GM12864 (cell line): ENCODE measurements at places on chromosomes 13 and 19.

DNA sequence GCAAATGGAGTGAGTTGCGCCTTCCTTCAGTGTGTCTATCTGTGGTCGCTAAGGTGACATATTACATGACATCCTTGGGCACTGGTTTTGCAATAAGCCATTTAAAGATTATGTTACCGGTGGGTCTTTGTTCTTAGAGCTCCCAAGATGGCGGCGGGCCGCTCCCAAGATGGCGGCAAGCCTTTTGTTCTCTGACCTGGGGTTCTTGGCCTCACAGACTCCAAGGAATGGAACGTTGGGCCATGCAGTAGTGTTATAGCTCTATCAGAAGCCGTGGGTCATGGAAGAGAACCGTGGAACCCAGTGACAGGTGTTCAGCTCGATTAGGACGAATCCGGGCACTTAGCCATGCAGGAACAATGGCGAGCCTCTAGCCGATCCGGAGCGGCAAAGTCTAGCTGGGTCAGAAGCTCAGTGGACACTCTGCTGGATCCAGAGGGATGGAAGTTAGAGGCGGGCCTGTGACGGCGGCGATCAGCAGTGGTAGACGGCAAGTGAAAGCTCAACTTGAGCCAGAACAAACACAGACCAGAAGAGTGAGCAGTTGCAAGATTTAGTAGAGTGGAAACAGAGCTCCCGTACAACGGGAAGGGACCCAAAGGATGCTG is 188.6 kb downstream of the TEX29 start:
- DNase-seq, result no peak

DNA sequence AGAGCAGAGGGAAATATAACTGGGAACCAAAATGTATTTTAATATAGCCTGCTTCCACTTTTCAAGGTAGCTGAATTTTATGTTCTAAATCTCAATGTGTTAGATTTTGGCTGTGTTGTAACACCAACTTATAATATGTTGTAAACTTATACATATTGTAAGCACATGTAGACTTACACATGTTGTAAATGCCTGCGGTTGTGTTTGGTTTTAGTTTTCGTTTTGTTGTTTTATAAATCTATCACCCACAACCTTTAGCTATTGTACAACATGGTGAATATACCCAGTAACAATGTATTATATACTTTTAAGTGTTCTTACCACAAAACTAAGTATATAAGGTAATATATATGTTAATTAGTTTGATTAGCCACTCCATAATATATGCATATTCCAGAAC is 15.6 kb downstream of the KCTD4 start:
- DNase-seq, result no peak

DNA sequence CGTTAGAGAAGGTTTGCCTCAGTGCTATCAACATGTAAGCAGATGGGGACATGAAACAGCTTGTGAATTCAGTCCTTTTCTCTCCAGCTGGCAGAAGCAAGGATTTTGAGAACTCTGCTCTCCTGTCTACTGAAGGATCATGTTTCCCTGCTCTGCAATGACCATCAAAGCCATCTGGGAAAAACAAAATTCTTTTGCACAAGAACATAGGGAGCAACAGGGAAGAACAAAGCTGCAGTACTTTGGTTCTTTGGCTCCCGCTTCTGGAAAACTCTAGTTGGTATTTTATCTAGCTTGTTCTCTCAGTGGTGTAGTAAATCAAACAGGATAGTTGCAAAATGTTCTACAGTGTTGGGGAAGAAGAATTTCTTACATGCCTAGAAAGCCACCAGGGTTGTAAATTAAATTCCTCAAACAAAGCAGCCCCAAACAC is 270.4 kb downstream of the ENOX1 start:
- DNase-seq, result no peak

- DNase-seq, result no peak
Measured at GRCh38 chr13:99199541-99200431, 868 bp upstream of the UBAC2 start.

DNA sequence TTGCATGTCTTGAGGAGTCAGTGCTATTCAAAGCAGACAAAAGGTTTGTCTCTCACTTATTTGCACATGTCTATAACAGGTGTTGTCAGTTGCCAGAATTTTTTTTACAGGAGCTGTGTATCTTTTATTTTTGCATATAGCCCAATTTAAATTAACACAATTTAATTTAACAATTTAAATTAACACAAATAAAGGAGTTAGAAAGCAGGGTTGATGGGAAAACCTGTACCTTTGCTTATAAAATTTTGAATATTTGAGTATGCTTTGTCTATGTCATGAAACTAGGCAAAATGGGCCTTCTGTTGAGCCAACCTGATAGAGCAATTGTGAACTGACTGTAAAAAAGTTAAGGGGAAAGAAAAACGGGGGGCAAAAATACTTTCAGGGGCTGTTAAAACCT is 78.0 kb downstream of the MAP4K1 start:
- no peak for DNase-seq

- DNase-seq, result no peak
Measured at GRCh38 chr13:29688193-29688592, 92.7 kb upstream of the SLC7A1 start.

- DNase-seq, result no peak
Measured at GRCh38 chr13:33757713-33758112, 60.2 kb upstream of the RFC3 start.

- DNase-seq, result no peak
Measured at GRCh38 chr13:97030705-97031452, 36.6 kb upstream of the OXGR1 start.

DNA sequence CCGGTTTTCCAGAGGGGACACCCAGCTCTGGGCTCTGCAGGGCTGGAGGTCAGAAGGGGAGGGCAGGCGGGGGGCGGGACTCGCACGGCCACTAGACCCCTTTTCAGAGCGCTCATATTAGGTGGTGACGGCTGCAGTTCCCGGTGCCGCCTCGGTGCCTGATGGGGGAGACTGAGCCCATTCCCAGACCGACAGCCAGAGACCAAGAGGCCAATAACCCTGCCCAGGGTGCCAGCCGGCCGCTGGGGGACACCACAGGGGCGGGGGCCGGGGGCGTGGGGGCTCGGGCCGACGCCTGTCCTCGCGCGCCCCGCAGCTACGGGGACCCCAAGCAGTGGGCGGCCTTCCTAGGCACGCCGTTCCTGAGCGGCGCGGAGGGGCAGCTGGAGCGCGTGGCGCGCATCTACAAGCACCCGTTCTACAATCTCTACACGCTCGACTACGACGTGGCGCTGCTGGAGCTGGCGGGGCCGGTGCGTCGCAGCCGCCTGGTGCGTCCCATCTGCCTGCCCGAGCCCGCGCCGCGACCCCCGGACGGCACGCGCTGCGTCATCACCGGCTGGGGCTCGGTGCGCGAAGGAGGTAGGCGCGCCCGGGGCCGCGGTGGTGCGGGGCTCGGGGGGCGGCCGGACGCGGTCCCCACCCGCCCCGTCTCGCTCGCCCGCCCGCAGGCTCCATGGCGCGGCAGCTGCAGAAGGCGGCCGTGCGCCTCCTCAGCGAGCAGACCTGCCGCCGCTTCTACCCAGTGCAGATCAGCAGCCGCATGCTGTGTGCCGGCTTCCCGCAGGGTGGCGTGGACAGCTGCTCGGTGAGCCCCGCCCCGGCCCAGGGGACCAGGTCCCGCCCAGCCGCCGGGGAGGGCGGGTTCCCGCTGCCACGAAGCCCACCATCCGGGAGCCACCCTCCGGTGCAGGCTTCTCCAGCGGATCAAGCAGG is 2.4 kb downstream of the TIMM13 start:
- DNase-seq, result no peak

DNA sequence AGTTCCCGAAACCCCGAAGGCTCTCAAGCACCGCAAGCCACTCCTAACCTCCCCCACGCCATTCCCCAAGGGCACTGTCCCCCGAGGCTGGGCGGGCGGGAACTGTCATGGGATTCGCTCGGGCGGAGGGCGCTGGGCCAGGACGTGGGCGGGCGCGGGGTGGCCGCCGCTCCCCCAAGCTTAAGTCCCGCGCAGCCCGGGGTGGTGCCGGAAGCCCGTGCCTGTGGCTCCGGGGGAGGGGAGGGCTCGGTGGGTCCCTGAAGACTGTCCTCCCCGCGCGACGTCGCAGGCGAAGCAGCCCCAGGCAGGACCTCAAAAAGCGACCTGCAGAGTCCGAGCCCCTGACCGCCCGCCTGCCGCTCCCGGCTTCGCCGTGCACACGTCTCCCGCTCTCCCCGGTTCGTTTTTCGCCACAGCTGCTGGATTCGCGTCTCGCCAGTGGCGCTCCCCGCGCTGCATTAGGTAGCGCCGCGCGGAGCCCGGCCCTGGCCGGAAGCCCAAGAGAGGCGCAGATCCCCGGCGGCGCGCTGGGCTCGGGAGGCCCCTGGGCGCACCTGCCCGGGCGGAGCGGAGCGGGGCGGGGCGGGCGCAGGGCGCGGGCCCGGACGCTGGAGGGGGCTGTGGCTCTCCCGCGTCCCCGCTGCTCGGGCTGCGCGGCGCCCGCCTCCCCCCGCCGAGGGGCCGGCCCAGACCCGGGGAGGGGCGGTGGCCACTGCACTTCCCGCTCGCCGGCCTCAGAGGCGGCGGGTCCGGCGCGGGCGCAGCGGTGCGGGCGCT is at the start of gene FARP1:
Gene FARP1, plus strand, starts transcription at position 715 of the 777 bp plus-strand sequence. CDS start 70,149 bp downstream, outside the sequence.
- DNase-seq, result no peak

GRCh38 chr13:106941779-106942178 is 373.8 kb upstream of the ARGLU1 start:
- no peak for DNase-seq

DNA sequence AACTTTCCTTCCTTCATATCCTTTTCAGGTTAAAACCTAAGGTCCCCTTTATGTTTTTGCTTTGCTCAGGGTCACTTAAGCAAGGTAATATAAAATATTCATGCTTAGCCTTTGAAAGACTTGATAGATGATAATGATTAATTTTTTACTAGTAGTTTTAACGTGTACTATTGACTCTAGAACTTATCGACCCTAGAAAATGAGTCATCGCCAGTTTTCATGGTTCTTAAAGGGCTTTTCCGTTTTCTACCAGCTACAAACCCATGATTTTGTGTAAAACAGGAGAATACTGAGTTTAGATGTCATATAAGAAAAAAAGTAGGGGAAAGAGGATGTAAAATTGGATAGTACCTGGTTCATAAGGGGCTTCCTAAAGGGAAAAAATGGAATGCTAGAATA is 75.7 kb downstream of the DHRS12 start:
- no peak for DNase-seq

GRCh38 chr13:112267660-112268059 is 108.5 kb upstream of the SPACA7 start:
- no peak for DNase-seq

DNA sequence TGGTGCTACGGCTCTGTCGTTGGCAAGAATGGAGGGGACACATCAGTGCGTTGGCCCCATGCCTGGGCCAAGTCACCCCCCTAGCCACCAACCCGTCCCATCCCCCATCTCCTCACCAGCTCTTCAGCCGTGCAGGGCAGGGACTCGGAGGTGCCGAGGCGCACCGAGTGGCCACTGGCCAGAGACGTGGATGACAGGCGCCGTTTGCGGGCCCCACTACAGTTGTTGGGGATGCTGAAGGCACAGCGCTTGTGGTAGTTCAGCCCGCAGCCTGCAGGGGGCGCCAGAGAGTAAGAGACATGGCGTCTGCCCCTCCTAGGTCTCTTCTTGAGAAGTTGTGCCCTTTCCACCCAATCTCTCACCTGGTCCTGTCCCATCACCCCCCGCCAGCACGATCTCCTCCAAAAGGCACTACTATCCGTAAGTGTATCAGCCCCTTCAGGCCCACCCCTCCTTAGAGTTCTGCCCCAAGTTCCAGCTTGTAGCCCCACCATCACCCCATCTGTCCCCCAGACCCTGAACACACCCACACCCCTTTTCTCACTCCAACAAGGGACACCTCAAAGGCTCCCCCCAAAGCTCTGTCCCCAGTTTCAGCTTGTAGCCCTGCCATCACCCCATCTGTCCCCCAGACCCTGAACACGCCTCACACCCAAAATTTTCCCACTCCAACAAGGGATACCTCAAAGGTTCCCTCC is 12.4 kb downstream of the PRKD2 start:
- no peak for DNase-seq

- DNase-seq, result no peak
Measured at GRCh38 chr19:18049385-18049784, 37.3 kb downstream of the IL12RB1 start.

GRCh38 chr19:38463365-38463764 is 29.9 kb downstream of the RYR1 start:
- DNase-seq, result no peak

- DNase-seq, result no peak
Measured at GRCh38 chr19:19551853-19552192, 13.8 kb downstream of the CILP2 start.

- no peak for DNase-seq
Measured at GRCh38 chr19:38796154-38796553, 7.2 kb downstream of the LGALS7B start.

DNA sequence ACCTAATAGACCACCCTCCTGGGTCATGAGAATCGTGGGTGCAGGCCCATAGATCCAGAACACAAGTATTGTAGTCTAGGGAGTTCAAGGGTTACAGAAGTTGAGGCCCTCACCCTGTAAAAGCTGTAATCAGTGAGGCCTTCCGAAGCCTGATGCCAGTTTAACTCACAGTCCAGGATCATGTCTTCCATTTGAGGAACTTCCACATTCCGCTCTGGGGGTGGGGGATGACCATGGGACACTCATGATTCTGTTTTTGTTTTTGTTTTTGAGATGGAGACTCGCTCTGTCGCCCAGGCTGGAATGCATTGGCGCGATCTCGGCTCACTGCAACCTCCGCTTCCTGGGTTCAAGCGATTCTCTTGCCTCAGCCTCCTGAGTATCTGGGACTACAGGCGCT is 1.7 kb upstream of the RASIP1 start:
- DNase-seq, result no peak

GRCh38 chr13:93217721-93218261 is 8.8 kb upstream of the GPC6 start:
- no peak for DNase-seq

DNA sequence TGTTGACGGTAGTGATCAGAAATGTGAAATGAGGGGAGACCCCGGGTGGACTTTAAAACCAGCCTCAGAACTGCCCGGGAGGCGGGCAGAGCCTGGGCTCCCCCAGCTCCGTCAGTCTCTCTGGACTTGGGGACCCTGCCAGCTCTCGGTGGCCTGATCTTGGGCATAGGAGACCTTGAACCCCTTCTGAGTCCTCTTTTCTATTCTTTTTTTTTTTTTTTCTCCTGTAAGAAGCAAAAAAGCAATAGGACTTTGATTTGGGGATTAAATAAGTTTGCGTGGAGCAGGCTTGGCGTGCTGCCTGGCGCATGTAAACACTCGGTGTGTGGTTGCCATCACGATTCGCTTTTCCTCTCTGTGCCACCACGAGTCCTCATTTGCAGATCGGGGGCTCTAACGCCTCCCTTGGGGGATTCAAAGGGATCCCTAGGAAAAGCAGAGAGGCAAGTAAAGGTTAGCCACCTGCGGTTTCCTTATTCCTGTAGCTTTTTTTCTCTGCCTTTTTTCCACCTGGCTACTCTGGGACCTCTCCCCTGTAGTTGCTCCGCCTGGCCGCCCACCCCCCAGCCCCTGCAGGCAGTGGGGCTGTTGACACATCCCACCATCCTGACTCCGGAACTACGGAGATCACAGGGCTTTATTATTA is 1.3 kb downstream of the SAFB start:
- DNase-seq, result no peak
